Liver (tissue), 10 donors: ENCODE measurements at places on chromosomes 5 and 9. TPM values are rescaled to one million over a fixed set of nuclear protein-coding genes. Genes with fewer than 3 reads are reported as not detected.

Gene PCDHB7
- total RNA-seq: 0.08 TPM

GRCh38 chr5:119385136-119385535 is 29.3 kb downstream of the TNFAIP8 start:
- H3K4me1 ChIP-seq: peaks cover 9% of the 10 kb centered on the region
- no peak overlapping the region for H3K27ac ChIP-seq
- H3K36me3 ChIP-seq: no peaks in the 10 kb centered on the region

GRCh38 chr5:24749701-24750100 is 104.9 kb upstream of the CDH10 start:
- DNase-seq: no peak
- H3K27ac ChIP-seq: no peak overlapping the region
- no peaks in the 10 kb centered on the region for H3K4me1 ChIP-seq
- no peaks in the 10 kb centered on the region for H3K27me3 ChIP-seq
- H3K36me3 ChIP-seq: no peaks in the 10 kb centered on the region

GRCh38 chr5:109863752-109864151 is 174.0 kb downstream of the MAN2A1 start:
- H3K27ac ChIP-seq: no peak overlapping the region
- H3K27me3 ChIP-seq: no peaks in the 10 kb centered on the region
- no peak overlapping the region for H3K4me3 ChIP-seq

DNA sequence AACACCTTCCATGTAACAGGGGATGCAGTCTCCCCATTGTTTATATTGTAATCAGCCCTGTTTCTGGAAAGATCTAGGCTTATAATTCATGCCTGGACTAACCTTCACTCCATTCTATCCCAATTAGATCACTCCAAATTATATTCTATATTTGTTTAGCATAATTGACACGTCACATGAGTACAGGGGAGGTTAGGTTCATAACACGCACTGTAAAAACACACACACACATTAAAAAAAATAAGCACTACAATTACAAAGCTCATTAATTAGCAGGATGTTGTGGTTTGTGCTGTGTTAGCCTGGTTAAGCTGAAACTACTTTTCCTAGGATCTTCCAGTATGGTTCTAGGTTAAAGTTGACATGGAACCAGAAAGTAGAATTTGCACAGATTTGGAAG is 126.0 kb downstream of the MLLT3 start:
- no peak for DNase-seq
- H3K27ac ChIP-seq: no peak overlapping the region
- H3K27me3 ChIP-seq: no peaks in the 10 kb centered on the region
- H3K36me3 ChIP-seq: no peaks in the 10 kb centered on the region
- no peaks in the 10 kb centered on the region for H3K4me1 ChIP-seq
